DMS 273 treated with DMSO at 0.1 percent for 48 hours (cell line): ENCODE measurements at places on chromosomes 5 and 9.

DNA sequence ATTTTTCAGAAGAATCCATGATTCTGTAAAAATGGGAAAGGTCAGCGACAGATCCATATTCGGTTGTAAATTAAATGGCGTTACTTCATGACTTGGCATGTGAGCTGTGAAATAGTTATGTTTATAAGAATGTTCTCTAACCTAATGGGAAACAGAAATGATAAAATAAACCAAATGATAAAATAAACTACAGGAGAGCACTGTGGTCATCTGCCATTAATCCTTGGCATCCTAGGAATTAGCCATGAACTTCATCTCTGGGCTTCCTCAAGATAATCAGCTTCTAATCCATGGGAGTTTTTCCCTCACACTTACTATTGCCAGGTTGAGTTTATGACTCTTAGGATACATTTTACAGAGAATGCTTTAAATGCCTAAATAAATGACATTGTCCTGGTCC lies 94.6 kb upstream of the SLC30A5 start:
- DNase-seq, result no peak

GRCh38 chr5:151153766-151154272 lies 3.8 kb downstream of the ANXA6 start:
- no peak for DNase-seq

- DNase-seq, result no peak
These were observed 592.5 kb upstream of the CLINT1 start for GRCh38 chr5:158451203-158451992.

DNA sequence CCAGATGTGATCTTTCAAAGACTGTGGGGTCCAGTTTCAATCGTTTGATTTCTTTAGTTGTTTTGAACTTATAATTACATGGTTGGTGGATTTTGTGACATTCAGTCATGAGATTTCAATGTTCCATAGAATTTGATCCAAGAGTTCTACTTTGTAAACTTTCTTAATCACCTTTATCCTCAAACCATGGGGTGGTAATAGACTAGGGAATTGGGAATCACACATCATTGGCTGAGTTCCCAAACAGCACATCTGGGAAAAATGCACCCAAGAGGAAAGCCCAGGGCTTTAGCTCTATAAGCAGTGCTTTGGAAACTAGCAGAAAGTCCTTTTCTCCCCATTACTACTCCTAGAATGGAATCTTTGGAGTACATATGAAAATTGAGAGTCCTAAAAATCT lies 177.6 kb downstream of the NNT start:
- no peak for DNase-seq

GRCh38 chr5:119078861-119079260 lies 8.0 kb downstream of the DMXL1 start:
- no peak for DNase-seq

DNA sequence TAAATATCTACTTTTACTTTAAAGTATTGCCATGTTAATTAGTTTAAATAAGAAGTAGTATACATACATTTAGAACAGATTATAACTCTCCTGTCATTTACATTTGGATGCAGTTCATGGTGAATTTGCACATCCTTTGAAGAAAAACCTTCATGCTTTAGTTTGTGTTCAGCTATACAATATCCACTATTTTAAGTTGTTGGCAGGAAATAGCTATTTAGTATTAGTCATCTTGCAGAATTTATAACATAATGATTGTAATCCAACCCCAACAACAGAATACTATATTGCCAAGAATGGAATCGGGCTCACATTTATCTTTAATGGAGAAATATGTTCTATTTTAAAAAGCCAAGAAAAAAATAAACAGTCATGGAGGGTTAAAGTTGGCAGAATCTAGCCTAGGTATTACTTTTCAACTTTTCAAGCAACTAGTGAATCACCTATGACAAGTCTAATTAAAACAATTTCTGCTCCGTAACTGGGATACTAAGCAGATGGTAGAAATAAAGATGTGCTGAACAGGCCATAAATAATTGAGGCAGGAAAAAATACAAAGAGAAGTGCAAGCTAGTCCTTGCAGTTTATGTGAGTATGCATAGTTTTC lies 1170.6 kb upstream of the NUDT12 start:
- DNase-seq, result no peak

DNA sequence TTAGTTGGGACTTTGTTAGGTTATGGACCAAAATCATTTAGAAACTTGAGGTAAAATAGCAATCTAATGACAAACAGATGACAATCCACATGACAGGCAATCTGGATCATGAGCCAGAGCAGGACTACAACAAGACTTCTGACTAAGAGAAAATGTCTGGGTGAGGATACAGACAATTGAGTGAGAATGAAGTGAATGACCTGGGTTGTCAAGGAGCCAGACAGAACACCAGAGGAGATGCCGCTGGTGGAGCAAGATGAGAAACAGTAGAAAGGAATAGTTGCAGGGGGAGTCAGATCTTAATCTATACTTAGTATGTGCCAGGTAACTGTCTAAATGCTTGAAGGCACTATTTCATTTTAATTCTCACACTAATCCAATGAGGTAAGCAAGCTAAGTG lies 277.8 kb downstream of the PRELID2 start:
- DNase-seq, result no peak

DNA sequence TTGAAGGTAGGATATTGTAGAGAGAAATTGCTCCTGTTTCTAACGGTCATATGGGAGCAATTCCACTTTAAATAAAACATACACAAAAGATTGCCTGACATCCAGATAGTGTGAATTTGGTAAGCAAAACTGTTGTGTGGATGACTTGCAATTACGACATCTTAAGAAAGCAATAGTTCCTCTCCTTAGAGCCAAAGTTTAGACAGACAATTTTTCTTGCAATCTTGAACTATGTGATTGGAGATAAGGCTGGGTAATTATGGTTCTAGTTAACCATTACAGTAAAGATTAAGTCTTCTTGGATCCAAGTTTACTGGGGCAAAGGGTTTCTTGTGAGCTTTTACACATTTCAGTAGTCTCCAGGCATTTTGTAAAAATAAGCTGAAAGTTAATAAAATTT lies 1080.6 kb upstream of the CDH6 start:
- no peak for DNase-seq

GRCh38 chr5:75510836-75511434 lies 494 bp downstream of the CERT1 start:
- no peak for DNase-seq

GRCh38 chr9:116058421-116058820 lies 95.2 kb upstream of the PAPPA start:
- DNase-seq, result no peak

- DNase-seq, result no peak
These were observed 4.4 kb downstream of the SSNA1 start for GRCh38 chr9:137192859-137193258.

GRCh38 chr9:37923118-37923795 lies 19.3 kb upstream of the SLC25A51 start:
- no peak for DNase-seq

GRCh38 chr5:178115814-178116142 lies 2.4 kb downstream of the N4BP3 start:
- DNase-seq, result no peak

DNA sequence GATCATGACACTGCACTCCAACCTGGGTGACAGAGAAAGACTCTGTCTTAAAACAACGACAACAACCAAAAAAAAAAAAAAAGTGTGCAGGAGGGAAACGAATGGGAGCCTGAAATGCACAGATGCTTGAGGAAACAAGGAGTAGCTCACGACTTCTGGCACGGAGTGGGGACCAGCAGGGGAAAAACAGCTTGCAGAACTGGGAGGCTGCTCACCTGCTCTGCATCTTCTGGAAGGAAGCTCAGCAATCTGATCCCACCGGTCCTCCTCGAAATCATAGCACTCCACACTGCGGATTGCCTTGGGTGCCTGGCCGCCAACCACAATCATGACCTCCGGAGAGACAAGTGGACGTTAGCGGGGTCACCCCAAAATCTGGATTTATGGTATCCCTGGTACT lies 96.2 kb downstream of the KLHL3 start:
- DNase-seq, result no peak

DNA sequence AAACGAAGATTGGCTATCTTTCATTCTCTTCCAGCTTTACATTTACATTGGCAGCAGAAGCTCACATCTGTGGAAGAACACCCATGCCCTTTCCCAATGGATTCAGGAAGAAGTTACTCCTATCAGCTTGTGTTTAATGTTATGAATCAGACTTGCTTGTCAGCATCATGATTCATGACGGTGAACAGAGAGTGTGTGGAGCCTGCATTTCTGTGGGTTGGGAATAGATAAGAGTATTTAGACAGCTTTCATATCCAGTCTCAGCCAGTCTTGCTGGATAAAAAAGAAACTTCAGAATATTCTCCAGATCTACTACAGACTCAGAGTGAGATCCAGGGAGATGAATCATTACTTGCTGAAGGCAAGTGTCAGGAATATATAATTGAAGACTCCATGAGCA lies 812.9 kb upstream of the ZNF608 start:
- DNase-seq, result no peak

- no peak for DNase-seq
These were observed 56.1 kb downstream of the ANKRD55 start for GRCh38 chr5:56176871-56177533.

DNA sequence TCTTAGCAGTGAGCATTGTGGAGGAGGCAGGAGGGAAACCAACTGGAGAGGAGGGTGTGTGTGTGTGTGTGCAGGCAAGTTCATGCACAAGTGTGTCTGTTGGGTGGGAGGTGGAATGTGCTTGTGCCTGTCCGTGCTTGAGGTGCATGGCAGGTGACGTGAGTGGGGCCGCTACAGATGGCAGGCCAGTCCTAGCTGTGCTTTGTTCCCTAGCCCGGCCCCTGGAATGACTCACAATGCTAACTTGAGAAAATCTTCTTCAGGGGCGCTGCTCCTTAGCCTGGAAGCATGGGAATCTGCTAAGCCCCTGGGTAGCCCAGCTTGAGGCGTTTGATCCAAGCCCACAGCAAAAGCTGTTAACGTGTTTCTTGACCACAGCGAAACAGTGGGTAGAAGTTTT lies 25.0 kb upstream of the DMRT2 start:
- DNase-seq, result no peak

- DNase-seq, result peak; percentile 13
These were observed 4.1 kb downstream of the DAPK1 start for GRCh38 chr9:87501806-87502205.

GRCh38 chr9:120490888-120491595 lies 88.9 kb downstream of the CDK5RAP2 start:
- no peak for DNase-seq

DNA sequence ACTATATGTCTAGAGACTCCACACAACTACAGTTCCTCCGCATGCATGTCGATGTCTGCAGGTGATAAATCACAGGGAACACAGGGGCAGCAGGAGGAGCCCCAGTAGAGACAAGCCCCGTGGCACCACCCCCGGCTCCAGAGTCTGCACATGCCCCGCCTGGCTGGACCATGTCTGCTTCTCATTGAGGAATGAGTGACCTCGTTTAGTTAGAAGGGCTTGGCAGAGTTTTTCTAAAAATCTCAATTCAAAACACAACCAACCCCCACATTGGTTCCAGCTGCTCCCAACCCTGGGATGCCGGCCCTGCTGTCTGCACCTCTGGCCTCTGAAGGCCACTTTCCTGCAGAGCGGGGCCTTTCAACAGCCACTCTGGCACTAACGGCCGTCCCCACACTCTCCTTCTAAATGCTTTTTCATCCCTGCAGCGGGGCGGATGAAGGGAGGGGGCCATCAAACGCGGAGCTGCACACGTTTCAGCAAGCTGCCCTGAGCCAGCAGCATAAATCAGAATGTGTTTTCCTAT lies 106.3 kb downstream of the ROR2 start:
- no peak for DNase-seq

- no peak for DNase-seq
These were observed 16.4 kb upstream of the SEMA4D start for GRCh38 chr9:89514337-89514736.

- DNase-seq, result peak; percentile 90
These were observed 77.8 kb downstream of the TTLL11 start for GRCh38 chr9:122015170-122015821.

DNA sequence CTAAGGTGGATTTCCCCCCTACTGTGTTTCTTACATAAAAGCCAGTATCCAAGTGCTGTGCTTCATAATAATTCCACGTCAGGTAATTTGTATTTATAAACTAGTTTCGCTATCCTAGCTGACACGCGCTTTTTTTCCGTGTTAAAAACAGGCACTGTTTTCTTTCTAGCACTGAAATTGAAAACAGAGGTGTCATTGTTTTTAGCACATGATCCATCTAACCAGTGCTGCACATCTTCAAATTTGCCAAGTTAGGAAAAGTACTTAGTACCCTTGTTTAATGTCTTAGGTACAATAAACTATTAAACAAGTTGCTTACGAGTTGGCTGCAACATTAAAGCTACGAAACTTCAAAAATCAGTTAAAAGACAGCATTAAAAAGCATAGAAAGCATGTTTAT lies 49.9 kb downstream of the JMY start:
- no peak for DNase-seq

- no peak for DNase-seq
These were observed 62.0 kb downstream of the TMC1 start for GRCh38 chr9:72583370-72583769.

GRCh38 chr5:55073211-55073610 lies 29.2 kb upstream of the GZMA start:
- DNase-seq, result no peak

DNA sequence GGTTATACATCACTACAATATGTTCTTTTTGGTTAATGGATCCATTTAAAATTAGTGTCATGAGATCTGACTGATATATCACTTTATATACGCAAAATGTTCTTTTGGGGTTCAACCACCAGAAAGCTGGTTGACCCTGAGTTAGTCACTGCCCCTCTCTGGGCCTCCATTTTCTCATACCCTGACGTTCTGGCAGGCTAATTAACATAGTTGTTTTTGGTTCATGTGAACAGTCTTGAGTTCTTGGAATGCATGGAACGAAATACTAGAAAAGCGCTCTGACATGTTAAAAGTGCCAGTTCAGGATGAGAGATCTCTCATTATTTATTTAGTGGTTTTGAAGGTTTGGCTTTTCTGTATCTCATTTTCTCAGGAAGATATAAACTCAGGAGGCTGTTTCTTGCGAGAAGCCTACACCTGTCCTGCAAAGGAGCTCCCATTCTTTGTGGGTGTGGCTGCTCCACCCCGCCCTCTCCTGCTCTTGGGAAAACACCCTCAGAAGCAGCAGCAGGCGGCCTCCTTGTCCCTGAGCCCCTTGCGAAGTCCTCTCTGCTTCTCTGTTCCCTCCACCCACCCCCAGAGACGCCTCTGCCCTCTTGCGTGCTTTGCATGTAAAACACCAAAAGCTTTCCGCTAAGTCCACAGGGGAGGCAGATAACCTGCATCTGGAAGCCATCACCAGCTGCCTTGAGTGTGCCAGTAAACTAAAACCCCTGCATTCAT lies 302.4 kb upstream of the PANK3 start:
- no peak for DNase-seq

GRCh38 chr9:130866474-130866965 lies 30.1 kb downstream of the QRFP start:
- peak; percentile 69 for DNase-seq

DNA sequence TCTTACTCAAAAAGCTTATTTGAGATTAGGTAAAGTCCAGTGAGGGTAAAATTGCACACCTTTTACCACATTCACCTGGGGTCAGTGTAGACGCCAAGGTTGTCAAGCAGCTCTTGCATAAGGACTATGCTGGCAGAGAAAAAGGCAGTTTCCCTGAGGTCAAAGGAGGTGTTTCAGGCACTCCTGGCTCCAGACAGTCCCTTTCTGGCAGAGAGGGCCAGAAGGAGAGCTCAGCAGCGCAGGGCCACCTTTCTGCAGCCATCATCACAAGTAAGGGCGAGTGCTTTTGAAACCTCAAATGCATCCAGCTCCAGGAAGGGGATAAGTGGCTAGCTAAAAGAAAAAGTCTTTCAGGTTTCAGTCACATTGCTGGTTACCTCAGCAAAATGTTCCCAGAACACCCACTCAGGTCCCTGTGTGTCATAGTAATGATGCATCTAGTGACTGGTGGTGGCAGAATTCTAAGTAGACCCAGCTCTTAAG lies 16.7 kb upstream of the IL13 start:
- no peak for DNase-seq

- no peak for DNase-seq
These were observed 78.6 kb downstream of the AMBP start for GRCh38 chr9:113999256-114000062.
